B cell (primary cell): ENCODE measurements at places on chromosomes 12 and 14. TPM values are rescaled to one million over a fixed set of nuclear protein-coding genes. Genes with fewer than 3 reads are reported as not detected.

Gene CELA1
- total RNA-seq: not detected in 2 replicates

DNA sequence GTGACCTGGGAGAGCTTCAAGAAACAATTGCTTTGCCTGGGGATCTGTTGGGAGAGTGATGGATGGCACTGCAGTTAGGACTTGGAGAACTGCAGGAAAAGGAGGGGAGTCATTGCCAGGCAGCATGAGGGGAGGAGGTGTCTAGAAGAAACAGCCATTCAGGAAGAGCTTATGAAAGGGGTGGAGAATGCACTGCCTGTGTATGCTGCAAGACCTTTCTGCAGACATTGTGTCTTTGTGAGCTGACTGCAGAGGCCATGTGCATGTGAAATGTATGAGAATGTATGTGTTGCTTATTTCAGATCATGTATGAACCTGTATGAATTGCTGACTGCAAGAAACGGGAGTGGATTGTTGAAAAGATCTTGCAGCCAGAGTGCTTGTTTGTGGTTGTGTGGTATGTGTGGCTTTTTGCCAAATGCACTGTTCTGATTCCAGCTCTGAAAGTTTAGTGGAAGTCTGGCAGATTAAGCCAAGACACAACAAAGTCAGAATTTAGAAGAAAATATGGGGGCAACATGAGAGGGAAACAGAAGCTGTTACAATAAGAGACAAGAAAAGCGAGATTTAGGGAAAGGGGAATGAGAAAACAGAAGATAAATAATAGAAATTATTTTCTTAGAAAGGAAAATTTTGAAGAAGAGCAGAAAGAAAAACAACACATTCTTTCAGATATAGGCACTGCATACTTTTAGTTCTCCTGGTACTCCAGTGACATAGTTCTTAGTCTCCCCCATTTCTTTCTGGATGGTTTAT, 9.8 kb upstream of the RIMKLB start:
- DNase-seq: no peak

- DNase-seq: no peak
Measured at GRCh38 chr14:56378475-56378877, 201.1 kb upstream of the TMEM260 start.

DNA sequence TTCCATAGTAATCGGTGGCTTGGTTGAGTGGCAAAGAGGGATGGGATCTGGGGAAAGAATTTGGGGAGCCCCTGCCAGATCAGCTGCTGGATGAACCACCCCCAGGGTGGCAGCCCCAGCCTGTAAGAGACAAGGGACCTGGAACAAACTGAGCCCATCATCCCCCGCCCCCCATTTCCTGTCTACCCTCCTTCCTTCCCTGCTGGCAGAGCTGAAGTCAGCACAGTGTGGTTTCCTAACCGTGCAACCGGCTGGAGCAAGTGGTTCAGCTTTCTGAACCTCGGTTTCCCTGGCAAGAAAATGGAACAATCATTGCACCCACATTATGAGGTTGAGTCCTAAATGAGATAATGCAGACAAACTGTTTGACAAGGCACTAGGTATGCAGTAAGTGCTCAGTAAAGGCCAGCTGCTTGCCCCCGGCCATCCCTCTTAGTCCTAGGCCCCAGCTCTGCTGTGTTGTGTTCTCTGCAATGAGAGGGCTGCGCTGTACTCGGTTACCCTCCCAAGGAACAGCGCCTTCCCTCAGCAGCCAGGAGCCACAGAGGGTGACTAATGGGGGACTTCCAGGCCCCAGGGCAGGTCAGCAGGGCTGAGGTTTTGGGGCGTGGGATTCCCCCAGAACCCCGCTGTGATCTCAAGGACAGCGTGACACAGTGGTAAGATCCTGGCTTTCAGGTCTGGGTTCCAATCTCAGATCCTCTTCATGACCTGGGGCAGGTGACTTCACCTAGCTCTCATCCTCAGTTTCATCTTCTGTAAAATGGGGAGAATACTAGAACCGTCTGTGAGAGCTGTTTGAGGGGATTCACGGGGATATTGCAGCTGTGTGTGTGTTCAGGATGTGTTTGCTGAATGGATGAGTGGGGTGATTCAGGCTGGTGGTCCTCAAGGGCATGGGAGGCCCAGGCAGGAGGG, 16.5 kb downstream of the SELPLG start:
- peak; percentile 92 for DNase-seq

- no peak for DNase-seq
Measured at GRCh38 chr14:23110579-23111365, 6.0 kb upstream of the CIROP start.

DNA sequence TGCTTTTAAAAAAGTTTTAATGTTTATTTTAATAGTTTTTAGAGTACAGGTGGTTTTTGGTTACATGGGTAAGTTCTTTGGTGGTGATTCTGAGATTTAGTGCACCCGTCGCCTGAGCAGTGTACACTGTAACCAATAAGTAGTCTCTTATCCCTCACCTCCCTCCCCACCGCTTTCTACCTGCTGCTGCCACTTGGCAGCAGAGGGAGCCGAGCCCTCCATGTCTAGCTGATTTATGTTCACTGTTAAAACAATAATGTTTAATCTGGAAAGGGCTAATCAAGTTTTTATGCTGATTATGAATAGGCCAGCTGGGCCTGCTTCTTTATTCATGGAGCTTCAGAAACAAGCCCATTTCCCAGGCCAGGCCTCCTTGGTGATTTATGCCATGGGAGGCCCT, 73.1 kb downstream of the ADCK1 start:
- DNase-seq: no peak

DNA sequence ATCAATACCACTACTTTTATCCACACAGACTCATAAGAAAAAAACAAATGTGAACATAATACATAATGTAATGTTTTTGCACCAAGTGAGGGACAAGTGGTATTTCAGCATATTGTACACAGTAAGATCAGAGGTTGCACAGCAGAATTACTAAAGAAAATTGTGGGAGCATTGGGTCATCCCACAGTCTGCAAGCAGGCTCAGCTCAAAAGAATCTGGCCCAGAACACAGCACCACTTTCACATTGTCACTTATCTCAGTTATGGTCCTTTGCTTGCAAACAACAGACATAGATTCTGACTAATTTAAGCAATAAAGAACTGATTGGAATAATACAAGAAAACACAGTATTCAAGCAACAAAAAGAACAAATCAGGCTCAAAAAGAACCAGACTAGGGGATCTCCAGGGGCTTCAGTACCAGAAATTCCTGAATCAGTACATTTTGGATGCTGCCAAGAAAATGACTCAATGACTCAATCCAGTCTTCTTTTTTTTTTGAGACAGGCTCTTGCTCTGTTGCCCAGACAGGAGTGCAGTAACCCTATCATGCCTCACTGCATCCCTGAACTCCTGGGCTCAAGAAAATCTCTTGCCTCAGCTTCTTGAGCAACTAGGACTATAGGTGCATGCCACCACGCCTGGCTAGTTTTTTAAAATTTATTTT, 42.9 kb upstream of the EEA1 start:
- no peak for DNase-seq

GRCh38 chr12:3453990-3454680, 36.9 kb upstream of the PRMT8 start:
- DNase-seq: no peak

Gene SSTR1
- not detected in 2 replicates for total RNA-seq

GRCh38 chr12:13979772-13980378, 1.5 kb downstream of the GRIN2B start:
- no peak for DNase-seq

- DNase-seq: no peak
Measured at GRCh38 chr12:96015672-96016071, 19.5 kb upstream of the HAL start.

DNA sequence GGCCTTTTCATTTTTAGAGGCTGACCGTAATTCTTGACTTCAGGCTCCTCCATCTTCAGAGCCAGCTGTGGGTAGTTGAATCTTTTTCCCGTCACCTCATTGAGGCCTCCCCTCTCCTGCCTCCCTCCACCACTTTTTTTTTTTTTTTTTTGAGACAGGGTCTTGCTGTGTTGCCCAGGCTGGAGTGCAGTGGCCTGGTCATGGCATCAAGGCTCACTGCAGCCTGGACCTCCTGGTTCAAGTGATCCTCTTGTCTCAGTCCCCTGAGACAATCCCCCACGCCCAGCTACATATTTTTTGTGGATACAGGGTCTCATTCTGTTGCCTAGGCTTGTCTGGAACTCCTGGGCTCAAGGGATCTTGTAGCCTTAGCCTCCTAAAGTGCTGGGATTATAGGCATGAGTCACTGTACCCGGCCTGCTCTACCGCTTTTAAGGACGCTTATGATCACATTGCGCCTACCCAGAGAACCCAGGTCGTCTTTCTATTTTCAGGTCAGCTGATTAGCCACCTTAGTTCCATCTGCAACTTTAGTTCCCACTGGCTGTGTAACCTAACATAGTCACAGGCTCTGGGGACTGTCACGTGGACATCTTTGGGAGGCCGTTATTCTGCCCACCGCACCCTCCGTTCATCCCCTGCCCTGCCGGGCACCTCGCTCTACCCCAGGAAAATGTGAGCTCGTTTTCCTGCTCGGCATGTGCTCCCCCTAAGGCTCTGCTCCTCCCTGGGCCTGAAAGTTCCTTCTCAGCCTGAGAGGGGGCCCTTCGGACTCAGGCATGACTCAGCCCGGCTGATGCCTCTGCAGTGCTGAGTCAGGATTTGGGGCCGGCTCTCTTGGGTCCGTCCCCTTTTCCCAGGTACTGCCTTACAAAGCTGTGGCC, 13.4 kb downstream of the TNFAIP2 start:
- DNase-seq: no peak

GRCh38 chr12:8145754-8146441, 10.9 kb upstream of the ZNF705A start:
- DNase-seq: no peak

Gene VRTN
- total RNA-seq: not detected in 2 replicates

Gene CLEC2A
- total RNA-seq: not detected in 2 replicates

Gene ASIC1
- not detected in 2 replicates for total RNA-seq

DNA sequence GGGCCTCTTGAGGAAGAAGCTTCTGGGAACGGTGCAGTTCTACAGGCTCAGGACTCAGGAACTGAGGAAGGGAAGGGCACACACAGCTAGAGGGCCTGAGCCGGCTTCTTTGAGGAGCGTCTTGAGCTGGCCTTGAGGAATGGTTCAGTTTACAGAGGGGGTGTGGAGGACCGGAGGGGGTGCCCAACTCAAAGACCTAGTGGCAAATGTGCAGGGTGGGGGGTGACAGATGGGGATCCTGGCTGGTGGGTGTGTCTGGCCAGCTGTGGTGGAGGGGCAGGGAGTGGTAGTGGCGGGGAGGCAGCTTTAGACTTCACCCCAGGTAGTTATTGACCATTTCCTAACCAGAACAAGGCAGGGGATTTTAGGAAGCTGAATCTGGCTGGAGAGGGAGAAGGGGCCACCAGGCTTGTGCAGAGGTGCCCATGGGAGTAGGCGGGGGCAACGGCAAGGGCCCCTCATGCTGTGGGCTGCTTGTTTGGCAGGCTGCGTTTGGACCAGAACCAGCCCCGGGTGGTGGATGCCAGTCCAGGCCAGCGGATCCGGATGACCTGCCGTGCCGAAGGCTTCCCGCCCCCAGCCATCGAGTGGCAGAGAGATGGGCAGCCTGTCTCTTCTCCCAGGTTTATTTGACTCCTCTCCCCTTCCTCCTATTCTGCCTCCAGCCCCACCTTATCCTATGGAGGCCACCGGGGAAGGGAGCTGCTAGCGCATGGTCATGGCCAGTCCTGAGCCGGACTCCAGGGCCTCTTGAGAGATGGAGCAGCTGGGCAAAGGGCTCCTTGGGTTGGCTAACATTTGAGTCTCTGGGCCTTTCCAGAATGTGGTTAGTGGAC, 27.8 kb downstream of the PAPLN start:
- no peak for DNase-seq

DNA sequence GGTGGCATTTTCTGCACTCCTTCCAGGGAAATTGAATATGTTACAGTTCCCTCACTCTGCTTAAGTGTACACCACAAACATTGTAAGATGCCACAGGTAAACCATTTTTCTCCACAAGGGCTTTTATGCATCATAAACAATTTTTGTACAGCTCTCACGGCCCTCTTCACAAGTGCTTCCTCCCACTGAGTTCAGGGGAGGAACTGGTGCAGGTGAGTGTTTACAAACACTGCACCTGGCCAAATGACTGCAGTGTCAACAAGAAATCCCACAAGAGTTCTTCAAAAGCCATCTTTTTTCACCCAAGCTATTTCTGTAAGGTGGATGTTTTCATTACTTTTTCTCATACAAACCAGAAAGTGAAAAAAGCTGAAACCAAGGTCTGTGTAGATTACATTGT, 973.2 kb downstream of the AACS start:
- DNase-seq: no peak

- no peak for DNase-seq
Measured at GRCh38 chr14:92759300-92759678, 10.9 kb upstream of the LGMN start.
